ENCODE measurements at places on chromosomes 2 and 18.
A peak's percentile ranks its signal among the peaks of the same experiment; 100 is the strongest.

DNA sequence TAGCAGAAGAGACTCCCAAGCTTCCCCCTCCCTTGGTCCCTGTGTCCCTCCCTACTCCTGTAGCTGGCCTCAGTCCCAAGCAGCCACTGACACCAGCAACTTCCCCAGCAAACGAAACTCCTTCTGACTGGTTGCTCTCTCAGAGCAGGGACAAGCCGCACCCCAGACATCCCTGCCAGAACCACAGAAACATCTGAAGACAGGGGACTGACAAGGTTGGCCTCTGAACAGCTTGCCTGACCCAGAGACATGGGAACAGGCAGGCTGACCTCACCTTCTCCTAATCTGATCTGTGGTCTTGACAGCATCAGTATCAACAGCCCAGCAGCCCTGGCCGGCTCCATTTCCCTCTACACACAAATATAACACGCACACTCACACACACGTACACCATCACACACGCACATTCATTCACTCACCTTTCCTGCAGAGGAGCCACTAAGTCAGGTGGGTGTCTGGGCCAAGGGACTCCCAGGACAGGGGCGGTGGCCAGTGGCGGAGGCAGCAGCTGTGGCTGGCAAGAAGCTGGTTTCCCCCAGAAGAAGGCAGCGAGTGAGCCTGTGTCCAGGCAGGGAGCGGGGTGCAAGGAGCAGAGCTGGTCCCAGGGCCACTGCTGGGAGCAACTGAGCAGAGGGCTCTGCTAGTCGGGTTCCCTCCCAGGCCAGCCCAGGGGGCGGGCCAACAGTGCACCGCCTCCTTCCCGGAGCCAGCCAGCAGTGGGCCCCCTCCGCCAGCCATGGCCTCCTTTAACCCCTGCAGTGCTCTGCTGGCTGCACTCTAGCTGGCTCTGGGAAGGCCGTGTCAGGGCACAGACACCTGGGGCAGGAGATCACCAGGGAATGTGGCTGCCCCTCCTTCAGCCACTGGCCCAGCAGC, 59.1 kb downstream of the TNS1 start:
- peak; percentile 36 for DNase-seq

GRCh38 chr18:58269931-58270330, 225.9 kb downstream of the NEDD4L start:
- peak; percentile 93 for DNase-seq

DNA sequence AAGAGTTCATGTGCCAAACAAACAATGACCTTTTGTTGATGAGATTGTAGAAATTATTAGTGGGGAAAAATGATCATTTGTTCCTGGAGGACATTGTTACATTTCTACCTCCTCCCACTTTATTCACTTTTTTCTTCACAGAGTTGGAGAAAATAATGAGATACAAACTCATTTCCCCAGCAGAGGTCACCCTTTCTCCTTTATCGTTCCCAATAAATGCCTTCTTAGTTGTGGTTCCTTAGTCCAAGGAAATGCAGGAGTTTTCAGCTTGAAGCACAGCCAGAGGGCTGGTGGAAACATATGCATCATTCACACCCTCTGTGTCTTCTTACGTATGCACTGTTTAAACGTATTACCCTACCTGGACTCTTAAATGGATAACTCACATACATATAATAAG, 108.8 kb downstream of the SLC4A3 start:
- DNase-seq = peak; percentile 51

DNA sequence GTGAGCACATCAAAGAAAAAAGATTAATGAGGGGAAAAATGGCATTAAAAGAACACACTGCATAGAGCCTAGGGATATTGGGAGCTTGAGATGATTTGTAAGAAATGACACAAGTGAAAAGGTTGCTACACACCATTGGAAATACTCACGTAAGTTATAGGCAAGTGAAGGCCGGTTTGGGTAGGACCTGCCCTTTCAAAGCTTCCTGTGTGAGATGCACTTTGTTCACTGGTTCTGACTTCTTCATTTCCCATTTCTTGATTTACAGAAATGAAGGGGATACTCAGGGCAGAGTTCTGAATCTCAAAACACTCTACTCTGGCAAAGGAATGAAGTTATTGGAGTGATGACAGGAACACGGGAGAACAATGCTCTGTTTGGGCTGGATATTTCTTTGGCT, at the start of gene IL18RAP:
TSS of gene IL18RAP (plus strand) at position 251 of the 400 bp plus-strand sequence. CDS start at position 369, 118 bp downstream.
- no peak for DNase-seq

DNA sequence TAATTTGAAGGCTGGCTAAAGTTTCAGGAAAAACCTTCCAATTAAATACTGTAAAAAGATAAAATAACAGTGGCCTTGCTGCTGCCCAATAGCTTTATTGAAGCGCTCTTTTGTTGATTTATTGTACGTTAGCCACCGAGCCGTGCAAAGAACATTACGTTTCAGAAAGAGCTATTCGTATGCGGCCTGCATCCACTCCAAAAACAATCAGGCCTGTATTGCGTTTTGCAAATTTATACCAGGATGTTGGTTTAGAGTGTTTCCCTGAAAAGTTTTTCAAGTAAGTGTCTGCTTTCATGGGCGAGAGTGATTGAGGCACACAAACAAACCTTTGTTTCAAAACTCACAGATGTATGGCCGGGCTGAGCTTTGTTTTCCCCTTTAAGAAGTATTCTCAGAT, 257.2 kb upstream of the SALL3 start:
- no peak for DNase-seq

DNA sequence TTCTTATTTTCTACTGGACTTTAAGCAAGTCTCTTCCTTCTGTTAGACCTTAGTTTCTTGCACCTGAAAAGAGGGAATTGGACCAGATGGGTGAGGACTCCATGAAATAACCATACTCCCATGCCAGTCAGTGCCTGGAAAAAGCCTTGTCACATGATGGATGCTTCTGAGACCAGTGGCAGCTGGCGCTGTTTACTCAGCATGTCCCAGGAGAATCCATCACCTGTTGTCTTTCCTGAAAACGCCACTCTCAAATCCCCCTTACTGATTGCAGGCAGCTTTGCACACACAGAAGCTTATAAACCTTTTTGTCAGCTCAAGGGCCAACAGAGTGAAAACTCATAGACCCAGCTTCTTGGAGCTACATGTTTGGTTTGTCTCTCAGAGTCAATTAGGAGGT, 117.6 kb downstream of the POLE4 start:
- DNase-seq = no peak

DNA sequence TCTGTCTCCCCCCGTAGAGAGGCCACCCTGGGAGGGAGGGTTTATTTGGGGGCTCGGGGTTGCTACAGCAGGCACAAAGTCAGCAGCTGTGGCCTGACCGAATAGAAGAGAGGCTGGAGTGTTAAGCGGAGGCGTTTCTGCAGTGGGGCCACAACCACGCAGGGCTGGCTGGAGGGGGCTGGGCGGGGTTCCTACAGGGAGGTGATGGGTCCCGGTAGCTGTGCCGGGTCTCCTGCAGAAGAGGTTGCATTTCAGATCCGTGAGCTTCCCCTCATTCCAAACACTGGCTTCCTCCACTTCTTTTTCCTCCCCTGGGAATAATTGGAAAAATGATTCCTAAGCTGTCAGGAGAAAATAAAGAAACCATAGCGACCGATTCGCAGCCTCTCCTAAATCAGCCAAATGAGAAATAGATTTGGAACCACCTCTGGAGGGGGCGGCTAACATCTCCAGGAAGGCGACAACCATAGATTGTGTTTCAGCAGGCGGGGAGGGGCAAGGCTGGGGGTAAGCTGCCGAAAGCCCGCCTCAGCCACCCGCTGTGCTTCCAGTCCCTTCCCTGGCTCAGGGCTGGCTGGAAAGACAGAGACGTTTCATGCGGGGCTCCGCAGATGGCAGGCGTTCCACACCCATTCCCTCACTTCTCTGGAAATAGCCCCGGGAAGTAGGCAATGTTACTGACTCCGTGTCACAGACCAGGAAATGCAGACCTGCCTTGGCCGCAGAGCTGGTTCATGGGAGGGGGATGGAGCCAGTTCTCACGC, 85.6 kb upstream of the TAF1B start:
- peak; percentile 91 for DNase-seq

- DNase-seq = no peak
Observed at GRCh38 chr2:227855440-227855839, 16.0 kb upstream of the DAW1 start.

DNA sequence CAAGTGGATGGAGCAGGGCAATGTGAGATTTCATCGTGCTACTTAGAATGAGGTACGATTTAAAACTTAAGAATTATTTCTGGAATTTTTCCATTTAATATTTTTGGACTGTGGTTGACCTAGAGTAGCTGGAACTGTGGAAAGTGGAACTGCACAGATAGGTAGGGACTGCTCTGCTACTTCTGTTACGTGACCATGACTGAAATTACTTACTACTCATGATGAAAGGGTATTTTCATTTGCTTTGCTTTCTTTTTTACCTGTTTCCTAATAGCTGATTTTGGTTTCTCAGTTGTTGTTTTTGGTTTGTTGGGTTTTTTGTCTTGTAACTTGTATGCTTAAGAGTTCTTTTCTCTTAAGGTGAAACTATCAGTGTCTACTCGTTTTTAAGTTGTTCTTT, 11.4 kb downstream of the UBE2E3 start:
- DNase-seq = no peak

DNA sequence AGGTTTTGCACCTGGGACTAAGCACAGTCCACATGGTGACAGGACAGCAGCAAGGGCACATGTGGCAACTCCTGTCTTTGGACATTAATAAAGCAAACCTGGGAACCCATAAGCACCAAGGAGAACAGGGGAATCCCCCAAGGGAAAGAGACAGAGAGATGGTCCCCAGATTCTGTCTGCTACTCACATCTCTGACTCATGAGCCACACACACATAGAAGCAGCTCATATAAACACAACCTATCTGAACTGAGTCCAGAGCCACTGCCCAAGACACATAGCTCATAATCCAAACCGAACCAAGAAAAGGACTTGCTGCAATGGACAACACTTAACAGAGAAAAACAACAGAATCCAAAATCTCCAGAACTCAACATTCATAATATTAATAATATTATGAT, 82.5 kb downstream of the OSBPL1A start:
- no peak for DNase-seq

- DNase-seq = no peak
Observed at GRCh38 chr2:152071092-152071491, 27.8 kb downstream of the CACNB4 start.
